ENCODE measurements at places on chromosomes 1 and 21.
A peak's percentile ranks its signal among the peaks of the same experiment; 100 is the strongest.

- DNase-seq: no peak
Observed at GRCh38 chr1:3590951-3591865, 20.1 kb downstream of the MEGF6 start.

- no peak for DNase-seq
Observed at GRCh38 chr1:36151845-36152203, 2.5 kb upstream of the TRAPPC3 start.

GRCh38 chr1:227998374-227999055 lies 8.3 kb upstream of the WNT3A start:
- no peak for DNase-seq

DNA sequence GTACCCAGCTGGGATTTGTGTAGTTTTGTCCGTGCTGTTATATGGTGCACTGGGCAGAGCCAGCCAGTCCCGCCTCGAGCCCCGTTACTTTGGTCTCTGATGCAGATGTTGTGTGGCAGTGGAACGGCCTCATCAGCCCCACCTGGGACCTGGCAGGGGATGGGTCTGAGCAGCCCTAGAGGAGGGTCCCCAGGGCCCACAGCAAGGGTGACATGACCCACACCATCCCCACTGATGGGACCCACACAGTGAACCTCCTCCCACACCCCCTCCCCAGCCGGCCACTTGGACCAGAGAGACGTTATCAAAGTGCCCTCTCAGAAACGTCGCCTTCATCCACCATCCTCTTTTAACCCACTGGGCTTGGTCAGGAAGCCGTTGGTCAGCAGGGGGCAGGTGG lies 42.0 kb upstream of the PCBP3 start:
- DNase-seq: no peak

- DNase-seq: no peak
Observed at GRCh38 chr1:226597616-226598454, 49.3 kb downstream of the STUM start.

GRCh38 chr21:42081931-42082381 lies 10.8 kb downstream of the UMODL1 start:
- DNase-seq: no peak

- DNase-seq: no peak
Observed at GRCh38 chr1:175208773-175209492, 16.4 kb upstream of the KIAA0040 start.

DNA sequence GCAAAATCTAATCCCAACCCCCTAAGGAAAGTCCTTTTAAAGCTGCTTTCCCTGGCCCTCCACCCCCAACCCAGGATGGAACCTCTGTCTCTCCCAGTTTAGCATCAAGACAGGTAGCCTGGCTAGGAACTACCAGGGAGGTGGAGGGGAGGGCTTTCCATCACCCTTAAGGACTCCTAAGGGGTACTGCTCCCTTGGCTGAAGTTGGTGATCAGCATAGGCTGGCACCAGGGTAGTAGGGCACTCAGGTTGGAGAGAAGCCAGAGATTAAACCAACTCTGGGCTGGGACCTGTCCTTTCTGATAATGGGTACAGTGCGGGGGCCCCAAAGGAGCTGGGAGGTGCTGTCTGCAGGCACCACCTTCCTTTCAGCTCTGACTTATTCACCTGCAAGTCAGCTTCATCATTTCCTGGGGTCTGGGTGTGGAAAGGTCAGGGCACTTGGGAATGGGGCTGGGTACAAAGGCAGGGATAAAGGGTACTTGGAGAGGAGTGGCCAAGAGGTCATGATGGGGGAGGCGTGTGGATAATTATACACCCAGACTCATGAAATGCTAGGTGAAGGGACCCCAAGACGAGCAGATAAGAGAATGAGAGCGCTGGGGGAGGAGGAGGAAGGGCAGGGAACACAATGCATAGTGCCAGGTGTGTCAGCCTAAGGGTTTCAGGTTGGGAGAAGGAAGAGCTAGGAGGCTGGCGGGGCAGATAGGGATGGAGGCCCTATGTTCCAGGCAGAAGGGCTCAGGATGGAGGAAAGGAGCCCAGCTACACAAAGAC lies 1.2 kb downstream of the ARHGEF2 start:
- DNase-seq: no peak

- no peak for DNase-seq
Observed at GRCh38 chr1:160544647-160545046, 21.6 kb upstream of the SLAMF6 start.

GRCh38 chr1:25173809-25174340 lies 58.4 kb downstream of the SYF2 start:
- no peak for DNase-seq

DNA sequence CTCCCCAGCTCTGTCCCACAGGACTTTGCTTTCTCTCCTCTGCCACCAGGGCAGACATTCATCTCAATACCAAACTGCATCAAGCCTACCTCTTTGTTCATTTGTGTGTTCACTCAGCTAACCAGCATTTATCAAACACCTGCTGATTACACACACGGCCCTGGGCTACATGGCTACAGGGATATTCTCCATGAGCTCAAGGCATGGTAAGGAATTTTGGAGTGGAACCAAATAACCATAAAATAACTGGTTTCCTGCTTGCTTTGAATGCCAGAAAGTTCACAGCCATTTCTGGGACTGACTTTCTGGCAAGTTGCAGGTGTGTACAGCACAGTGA lies 54.6 kb downstream of the LDLRAD2 start:
- no peak for DNase-seq

DNA sequence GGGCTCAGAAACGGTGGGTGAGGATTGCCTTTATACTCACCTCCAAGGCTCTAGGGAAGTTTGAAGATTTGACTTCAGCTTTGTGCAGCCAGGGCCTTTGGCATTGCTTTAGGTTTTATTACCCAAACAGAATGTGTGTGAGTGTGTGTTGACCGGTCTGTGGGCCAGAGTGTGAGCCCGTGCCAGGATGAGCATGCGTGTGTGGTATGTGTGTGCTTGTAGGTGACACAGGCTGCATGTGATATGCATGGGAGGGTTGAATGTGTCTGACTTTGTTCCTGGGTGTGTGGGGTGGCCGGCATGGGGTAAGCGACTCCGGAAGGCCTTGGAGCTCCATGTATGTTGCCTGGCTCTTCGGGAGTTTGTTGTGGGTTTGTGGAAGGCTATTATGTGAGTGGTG lies 160.5 kb downstream of the FOXD2 start:
- no peak for DNase-seq

DNA sequence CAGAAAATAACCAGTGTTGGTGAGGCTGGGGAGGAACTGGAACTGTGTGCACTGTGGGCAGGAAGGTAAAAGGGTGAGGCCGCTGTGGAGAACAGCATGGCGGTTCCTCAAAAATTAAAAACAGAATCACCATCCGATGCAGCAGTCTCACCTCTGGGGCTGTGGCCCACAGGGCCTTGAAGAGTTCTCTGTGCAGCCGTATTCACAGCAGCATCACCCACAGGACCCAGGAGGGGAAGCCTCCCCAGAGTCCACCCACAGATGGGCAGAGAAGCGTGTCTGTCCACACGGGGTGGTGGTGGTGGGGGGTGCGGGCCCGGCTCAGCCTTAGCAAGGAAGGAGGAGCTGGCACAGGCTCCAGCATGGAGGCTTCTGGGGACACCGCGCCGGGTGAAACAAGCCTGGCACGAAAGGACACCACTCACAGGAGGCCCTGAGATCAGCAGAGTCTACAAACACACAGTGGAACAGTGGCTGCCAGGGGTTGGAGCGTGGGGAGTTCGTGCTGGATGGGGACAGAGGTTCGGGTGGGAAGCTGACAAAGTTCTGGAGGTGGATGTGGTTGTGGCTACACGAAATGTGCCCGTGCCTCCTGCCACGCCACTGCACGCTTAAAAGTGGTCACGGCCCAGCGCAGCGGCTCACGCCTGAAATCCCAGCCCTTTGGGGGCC lies 11.5 kb downstream of the MORN1 start:
- DNase-seq: no peak

DNA sequence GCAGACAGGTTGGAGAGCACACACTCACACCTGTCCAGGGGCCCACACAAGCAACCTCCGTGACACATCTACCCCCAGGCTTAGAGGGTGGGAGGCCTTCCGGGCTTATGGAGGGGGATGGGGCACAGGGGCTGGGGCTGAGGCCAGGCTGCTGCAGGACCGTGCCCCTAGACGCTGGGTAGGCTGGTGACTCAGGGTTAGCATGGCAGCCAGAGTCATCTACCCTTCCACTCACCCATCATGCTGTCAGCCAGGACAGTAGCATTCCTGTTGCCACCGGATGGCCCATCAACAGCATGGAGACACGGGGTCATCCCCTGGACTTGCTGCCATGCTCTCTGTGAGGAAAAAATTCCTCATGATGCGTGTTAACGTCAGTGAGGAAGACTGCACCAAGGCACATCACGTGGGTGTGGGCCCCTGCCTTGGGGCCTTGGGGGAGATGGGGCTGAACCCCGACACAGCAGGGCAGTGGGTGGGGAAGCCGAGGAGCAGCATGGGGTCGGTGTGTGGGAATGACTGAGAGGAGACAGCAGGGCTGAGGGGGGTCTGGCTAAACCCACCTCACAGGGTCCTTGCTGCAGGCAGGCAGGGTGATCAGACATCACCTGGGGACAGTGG lies 52.8 kb downstream of the WNT9A start:
- no peak for DNase-seq

- no peak for DNase-seq
Observed at GRCh38 chr1:159879977-159880376, 17.5 kb upstream of the VSIG8 start.

DNA sequence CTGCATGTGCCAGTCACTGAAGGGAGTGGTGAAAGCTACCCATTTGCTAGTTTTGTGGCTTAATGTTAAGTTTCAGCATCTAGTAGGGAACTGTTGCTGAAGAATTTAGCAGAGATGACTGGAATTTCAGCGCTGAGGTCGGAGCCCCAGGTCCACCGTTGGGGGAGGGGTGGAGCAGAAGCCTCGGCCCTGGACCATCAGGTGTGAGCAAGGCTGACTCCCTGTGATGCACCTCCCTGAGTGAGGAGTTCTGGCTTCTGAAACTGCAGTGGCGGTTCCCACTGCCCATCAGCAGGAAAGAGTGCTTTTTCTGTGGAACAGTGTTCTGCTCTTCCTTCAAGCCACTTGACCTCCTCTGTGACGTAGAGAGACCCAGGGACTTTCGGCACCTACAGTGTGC lies 1.3 kb downstream of the NOS1AP start:
- DNase-seq: no peak

DNA sequence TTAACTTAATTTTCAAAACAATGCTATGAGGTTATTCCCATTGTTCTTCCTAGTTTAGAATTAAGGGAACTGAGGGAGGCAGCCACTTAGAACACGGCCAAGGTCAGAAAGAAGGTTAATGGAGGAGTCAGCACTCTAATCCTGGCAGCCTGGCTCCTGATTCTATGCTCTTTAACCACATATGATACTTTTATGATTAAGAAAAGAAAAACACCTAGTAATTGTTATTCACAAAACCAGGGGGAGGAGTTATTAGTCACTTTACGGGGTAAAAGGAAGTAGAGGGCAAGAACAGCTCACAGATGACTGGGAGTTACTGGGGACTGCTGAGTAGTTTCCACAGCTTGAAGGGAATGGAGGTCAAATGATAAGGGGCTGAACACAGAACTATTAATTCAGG lies 38.6 kb downstream of the GADD45A start:
- DNase-seq: no peak

- no peak for DNase-seq
Observed at GRCh38 chr1:233240371-233240770, 55.2 kb downstream of the PCNX2 start.

- DNase-seq: peak; percentile 35
Observed at GRCh38 chr1:23019863-23020625, 776 bp downstream of the KDM1A start.

- no peak for DNase-seq
Observed at GRCh38 chr21:42479582-42479981, 16.4 kb downstream of the RSPH1 start.

DNA sequence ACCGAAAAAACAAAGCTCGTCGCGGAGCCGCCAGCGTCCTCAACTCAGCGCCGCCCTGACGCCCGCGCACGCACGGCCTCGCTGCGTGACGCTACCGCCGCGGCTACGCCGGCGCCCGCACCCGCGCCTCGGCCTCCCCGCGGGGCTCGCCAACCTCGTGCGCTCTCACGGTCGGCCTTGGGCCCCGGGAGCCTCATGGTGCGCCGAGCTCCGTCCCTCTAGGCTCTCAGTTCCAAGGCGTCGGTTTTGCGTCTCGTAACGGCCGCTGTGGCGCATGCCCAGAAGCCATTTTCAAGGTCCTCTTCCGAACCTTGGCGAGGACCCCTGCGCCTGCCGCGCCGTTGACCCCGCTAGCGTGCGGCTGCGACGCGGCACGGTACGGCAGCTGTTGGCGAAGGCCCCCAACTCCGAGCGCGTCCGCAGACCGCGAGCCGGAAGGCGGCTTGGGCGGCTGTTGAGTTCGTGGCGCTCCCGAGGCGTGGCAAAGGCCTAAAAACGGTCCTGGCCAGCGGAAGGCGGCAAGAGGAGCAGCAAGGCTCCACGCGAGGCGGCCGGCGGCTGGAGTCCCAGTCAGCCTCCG lies at the start of gene HENMT1:
HENMT1 (minus strand) TSS at position 64 of the 580 bp plus-strand sequence. CDS start 1,209 bp downstream, outside the sequence.
- no peak for DNase-seq

- no peak for DNase-seq
Observed at GRCh38 chr1:60213253-60213652, 139.7 kb upstream of the C1orf87 start.

DNA sequence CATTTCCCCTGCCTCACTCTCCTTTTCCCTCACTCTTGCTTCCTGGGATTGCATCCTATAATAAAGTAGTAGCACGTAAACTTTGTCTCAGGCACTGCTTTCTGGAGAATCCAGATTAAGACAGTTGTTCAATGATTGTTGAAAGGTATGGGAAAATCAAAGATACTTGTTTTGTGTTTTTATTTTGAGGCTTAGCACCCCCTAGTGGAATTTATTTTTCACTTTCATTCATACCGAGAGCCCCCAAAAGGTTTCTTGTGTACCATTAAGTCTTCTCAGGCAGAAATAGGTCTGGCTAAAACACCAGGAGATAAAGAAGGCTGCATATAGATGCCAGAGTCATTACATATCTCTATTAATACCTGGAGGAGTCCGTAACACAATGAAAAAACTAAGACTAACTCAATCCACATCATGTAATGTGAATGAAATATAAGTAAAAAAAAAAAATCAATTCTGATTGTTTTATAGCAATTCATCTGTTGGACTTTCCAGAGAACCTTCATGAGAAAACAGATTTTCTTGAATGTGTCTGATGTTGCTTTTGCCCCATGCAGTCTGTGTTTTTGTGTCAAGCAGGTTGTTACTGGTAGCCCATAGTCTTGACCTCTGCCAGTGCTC lies 103.5 kb downstream of the RPE65 start:
- no peak for DNase-seq

DNA sequence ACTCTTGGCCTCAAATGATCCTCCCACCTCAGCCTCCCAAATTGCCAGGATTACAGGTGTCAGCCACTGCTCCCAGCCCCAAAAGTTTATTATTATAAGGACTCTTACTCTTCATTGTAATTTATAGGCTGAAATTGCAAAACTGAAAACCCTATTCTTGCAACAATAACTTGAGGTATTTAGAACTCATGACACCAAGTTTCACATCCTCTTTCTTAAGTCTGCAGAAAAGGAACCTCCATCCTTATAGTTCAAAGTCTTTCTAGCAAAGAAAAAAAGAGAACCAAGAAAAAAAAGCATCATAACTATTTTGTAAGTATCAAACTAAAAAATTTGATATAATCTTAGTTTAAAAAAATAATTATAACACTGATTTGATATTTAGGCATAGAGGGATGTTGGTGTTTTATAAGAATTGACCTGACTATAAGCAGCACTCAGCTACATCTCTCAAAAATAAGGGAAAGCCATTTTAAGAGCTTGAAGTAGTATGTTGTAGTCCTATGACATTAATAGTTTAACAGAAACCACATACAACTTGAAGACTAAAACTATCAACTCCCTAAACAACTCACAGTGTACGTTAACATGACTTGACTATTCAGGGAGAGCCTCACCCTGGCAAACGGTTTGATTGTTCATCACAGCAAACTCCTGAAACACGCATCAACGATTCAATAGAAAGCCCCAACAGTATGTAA lies 122.4 kb downstream of the AKT3 start:
- DNase-seq: no peak
